ENCODE measurements at places on chromosomes 7 and 10.

- no peak for DNase-seq
Measured at GRCh38 chr10:49323171-49323895, 24.4 kb downstream of the C10orf71 start.

- DNase-seq: no peak
Measured at GRCh38 chr10:44713307-44713706, 197.8 kb upstream of the TMEM72 start.

GRCh38 chr10:43083764-43084163, 6.9 kb downstream of the RET start:
- no peak for DNase-seq

DNA sequence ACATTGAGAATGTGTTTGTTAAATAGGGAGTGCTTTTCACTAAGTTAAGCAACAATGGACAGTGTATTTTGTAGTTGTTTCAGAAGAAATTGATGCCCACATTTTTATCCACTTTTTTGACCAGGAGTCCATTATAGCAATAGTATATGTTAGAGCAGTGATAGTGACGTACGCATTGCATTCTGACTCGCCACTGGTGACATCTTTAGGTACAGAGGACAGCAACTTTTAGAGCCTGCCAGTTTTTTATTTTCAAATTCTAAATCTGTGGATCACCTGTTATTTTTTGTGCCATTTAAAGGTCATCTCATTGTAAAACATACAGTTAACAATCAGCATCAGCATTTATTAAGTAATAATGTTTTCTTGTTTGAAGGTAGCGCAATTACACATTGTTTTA, 1.4 kb downstream of the UBE2D1 start:
- DNase-seq: no peak

DNA sequence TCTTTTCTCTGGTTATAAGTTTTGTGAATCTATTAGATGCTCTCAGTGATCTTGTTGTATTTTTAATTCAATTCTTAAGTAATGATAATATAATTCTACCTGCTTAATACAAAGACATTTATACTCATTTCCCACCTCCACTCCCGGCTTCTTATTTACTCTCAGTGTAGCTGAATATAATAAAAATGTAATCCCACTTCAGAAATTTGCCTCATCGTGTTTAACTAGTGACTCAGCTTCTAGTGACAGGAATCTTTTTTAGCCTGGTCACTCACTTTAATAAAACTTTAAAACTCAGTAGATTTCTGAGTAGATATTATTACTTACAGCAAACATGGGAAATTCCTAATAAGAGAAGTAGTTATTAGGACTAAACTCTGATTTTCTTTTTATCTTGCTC, 1506.2 kb upstream of the LRRTM3 start:
- DNase-seq: no peak

DNA sequence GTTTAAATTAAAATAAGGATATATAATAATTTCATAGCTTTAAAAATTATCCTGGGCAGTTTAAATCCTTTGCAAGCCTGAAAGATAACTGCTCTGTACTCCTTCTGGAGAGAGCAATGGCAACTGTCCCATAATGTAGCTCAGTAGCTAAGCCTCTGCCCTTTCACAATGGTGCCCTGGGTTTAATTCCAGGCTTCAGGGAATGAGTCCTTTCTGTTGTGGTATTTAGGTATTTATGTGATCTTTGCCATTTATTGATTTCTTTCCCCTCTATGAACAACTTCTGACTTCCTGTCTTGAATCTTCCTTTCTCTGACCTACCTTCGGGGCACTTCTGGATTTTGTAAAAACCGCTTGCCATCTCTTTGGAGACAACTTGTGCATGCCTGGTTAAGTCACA, 773.2 kb downstream of the IPMK start:
- DNase-seq: no peak
